CD14-positive monocyte (primary cell): ENCODE measurements at places on chromosomes 11 and 22.

DNA sequence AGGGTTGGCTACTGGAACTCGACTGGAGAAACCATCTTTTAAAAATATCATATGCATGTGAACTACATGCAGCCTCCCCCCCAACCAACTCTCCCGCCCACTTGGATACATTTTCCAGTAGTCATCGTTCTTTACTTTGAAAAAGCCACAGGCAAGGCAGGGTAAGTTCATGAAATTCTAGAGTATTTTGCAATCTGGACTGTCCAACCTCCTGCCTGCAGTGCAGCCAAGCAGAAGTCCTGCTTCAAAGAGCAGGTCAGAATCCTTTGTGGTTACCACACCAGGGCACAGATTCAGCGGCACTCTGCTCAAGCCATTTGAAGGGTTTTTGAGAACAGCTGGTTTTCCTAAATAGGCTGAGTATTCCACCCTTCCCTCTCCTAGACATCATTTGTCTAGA is 12.1 kb downstream of the ELF5 start:
- DNase-seq: peak; percentile 27

DNA sequence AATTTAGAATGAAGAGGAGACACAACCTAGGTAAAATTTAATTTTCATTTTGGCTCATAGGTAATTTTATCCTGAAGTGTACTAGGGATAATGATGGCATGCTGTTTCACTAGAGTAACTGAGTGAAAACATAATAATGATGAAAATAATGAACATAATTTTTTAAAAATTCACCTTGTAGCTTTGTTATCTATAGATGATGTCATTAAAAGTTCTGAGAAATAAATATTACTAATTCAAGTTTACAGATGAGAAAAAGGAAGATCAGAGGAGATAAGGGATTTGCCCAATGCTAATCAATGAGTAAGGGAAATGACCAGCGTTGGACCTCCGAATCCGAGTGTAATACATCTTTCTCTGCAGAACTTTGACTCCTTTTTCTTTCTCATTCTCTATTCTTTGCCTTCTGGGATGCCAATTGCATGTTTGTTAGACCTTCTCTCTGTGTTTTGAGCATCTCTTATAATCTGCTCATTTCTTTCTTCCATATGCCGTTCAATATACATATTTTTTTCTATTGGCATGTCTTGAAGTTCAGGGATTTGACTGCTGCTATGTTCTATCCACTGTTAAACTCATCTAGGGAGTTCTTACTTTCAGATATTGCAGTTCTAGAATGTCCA is 186.5 kb downstream of the SNX19 start:
- DNase-seq: no peak

GRCh38 chr11:74721479-74721835 is 9.8 kb downstream of the CHRDL2 start:
- no peak for DNase-seq

DNA sequence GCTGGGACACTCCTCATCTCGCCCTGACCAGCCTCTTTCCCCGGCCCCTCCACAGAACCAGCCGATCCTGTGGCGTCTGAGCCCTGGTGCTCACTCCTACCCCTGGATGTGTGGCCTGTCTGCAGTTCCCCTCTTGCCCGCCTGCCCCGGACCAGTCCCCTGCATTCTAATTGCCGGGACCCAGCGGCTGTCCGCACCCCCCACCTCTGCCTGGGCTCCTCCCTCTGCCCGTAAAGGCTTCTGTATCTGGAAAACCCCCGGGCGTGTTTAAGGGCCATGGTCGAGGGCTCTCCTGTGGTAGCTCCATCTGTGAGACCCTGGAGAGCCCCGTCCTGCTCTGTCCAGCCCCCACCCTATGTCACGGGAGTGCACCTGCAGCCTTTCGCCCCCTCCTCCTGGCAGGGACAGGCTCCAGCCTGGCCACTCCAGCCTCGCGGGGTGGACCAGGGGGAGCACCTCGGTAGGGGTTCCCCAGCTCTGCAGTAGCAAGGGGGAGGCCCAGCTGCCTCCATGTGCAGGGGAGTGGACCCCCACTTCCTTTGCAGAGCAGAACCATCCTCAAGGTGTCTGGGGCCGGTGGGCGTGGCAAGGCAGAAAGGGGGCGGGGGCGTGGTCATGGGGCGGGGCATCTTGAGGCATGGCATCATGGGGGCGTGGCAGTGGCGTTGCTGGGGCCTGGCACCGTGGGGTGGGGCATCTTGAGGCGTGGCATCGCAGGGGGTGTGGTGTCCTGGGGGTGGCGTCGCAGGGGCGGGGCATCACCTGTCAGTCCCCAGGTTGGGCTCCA is 430.4 kb downstream of the TBC1D22A start:
- DNase-seq: no peak

DNA sequence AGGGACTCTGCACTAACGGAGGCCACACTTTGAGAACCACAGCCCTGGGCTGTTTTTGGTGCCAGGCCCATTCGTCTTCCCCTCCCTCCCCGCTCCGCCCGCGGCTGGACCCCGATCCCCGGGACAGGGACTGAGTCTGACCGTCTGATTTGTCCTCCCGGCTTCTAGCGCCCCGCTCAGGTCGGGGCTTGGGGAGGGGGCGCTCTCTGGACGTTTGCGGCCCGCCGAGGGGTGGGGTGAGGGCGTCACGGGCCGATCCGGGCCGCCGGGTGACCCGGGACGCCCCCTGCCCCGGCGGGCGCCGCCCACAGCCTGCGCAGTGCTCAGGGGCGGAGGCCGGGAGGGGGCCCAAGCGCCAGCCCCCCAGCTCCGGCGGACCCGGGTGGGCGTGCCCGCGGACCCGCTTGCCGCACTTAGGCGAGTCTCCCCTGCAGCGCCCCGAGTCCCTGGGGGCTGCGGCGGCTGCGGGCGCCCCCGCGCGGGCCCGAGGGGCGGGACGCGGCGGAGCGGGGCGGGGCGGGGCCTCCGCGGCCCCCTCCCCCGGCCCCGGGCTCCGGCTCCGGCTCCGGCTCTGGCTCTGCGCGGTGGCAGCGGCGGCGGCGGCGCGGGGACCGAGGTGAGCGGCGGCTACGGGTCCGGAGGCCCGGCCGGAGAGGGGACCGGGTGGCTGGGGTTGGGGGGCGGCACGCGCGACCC is 33.7 kb upstream of the PRR5 start:
- DNase-seq: no peak

GRCh38 chr11:35852056-35852455 is 91.8 kb upstream of the LDLRAD3 start:
- no peak for DNase-seq

GRCh38 chr11:119359365-119360214 is 13.1 kb upstream of the MFRP start:
- peak; percentile 8 for DNase-seq

- DNase-seq: no peak
These were observed 35.0 kb downstream of the MAFF start for GRCh38 chr22:38236786-38237185.

- DNase-seq: no peak
These were observed 1.8 kb downstream of the IGF2 start for GRCh38 chr11:2137202-2138067.

DNA sequence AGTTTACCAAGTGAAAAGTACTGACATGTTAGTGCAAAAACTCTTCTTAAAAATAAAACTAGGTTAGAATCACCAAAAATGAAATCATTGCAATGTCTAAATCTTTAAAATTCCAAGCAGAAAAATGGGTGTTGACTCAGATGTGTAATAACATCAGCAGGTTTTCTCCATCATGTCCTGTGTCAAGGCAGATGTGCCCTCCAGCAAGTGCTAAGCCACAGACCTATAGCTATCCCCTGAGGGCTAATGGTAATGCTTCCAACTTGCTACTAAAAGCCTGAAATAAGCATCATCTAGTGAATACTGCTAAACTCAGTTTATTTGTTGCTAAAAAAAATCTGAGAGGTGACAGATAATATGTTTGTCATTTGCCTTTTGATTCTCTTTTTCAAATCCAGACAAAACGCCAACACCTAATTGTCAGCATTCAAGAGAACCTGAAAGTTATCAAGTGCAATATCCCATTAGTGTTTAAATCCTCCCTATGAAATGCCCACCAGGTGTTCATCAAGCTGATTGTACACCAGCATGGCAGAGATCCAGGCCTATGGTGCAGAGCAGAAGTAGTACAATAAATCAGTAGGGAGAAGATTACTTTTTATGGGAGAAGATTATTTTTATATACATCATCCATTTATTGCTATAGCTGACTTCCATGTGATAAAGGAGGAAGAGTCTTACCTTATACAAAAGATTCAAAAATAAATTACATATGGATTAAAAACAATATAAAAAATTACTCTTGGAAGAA is 55.1 kb upstream of the SYT9 start:
- DNase-seq: no peak

- no peak for DNase-seq
These were observed 4.4 kb downstream of the SLC2A11 start for GRCh38 chr22:23862103-23862502.

DNA sequence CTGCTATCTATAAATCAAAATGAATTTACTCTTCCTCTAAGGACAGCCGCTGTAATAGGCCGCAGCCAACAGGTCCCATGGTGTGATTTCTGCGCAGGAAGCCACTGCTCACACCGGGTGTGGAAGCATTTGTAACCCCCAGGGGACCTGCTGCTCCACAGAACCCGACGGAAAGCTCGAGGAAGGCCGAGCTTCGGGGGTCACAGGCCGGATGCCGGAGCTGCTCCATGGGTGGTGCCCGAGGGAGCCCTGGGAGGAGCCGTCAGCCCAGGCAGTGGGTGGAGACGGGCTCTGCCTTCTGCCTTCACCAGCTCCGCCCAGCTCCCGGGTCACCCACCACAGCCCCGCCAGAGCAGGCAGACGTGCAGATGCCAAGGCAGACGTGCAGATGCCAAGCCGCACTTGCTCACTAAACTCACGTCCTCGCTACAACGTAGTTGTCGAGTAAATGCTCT is 63.5 kb downstream of the BRD1 start:
- DNase-seq: no peak

- DNase-seq: no peak
These were observed 21.9 kb upstream of the TMPRSS4 start for GRCh38 chr11:118054712-118055640.

DNA sequence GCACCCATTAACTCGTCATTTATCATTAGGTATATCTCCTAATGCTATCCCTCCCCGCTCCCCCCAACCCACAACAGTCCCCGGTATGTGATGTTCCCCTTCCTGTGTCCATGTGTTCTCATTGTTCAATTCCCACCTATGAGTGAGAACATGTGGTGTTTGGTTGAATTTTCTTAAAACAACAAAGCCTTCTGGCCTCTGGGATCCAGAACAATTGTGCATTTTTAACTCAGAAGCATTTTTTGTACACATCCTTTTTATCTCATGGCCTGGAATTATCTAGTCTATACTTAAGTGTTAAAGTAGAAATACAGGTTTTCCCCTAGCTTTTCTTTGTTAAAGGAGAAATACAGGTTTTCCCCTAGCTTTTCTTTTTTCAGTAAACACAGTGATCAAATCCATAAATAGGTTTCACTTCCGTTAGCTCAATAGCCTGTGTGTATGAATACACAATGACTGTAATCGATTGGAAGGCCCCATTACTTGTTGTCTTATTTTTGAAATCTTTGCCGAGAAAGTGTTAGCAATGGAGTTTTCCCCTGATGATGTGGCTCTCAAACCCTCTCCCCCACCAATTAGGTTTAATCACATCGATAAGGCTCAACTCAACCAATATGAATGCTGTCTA is 125.6 kb upstream of the PITPNB start:
- no peak for DNase-seq

GRCh38 chr11:35262056-35262455 is 123.1 kb downstream of the CD44 start:
- no peak for DNase-seq

DNA sequence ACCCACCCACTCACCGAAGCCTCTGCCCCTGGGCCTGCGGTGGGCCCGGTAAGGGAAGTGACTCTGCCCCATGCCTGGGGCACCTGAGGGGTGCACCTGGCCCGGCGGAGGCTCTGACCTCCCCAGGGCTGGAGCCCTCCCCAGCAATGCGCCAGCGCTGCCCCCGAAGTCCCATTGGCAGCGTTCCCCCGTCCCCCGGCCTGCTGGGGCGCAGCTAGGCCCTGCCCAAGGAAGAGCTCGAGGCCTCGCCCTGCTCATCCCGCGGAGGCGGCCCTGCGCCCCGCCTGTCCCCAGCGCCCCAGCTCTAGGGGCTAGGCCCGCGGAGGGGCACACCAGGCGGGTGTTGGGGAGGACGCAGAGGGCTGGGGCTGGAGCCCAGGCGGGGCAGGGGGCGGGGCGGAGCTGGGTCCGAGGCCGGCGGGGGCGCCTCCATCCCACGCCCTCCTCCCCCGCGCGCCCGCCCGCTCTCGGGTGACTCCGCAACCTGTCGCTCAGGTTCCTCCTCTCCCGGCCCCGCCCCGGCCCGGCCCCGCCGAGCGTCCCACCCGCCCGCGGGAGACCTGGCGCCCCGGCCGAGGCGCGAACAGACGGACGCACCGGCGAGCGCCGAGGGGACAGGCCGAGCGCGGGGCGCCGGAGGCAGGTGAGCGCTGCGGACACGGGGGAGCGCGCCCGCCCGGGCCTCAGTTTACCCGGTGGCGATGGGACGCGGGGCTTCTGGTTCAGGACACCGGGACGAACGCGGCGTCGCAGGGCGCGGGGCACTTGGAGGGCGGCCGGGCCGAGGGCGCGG is at the start of gene EPS8L2:
Gene EPS8L2, plus strand, starts transcription at position 586 of the 793 bp plus-strand sequence. CDS start 3,177 bp downstream, outside the sequence.
- DNase-seq: no peak

DNA sequence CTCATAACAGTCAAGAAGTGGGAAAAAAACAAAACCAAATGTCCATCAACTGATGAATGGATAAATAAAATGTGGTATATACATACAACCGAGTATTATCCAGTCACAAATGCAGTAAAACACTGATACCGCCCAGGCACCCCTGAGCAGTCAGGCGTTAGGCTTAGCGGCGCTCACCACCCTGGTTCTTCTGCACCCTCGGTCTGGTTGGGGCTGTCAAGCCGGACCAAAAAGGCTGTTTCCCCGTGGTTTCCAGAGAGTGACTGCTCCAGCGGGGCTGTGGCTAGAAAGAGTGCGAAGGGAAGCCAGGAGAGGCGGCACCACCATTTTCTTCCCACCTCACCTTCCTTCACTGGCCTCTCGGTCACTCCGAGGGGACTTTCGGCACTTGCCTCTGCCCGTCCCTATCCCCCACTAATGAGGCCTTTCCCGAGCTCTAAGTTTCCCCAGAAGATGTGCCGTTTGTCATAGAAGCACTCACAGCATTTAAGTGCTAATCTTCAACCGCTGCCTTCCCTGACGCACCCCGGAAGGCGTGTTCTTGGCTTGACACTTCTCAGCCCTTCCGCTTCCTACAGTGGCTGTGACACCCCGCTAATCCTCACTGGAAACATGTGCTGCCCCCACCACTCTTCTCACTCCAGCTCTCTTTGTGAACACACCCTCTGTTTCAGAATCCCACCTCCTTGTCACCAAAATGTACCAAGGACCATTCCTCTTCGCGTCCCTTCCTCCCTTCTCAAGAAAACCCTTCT is 42.4 kb downstream of the FCHSD2 start:
- DNase-seq: no peak
